ENCODE measurements at places on chromosomes 2 and 18.

GRCh38 chr2:216012133-216012829 is 1.1 kb downstream of the MREG start:
- no peak for DNase-seq

DNA sequence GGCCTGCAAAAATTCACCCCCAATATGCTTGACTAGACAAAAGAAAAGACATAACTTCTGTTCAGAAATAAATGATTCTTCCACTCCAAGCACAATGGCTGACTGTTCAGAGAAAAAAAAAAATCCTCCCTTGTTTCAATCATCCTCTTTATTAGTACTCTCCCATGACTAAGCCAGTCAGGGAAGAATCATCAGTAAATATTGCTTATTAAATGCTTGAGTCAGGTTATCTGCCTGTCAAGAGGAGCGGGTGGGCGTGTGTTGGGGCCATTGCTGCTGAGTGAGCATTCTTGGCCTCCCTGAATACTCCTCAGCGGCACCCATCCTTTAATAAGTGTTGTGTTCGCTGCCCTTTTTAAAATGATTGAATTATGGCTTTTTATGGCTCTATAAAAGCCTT is 1334.8 kb upstream of the CELF4 start:
- no peak for DNase-seq

GRCh38 chr2:148982282-148982681 is 56.2 kb upstream of the LYPD6B start:
- DNase-seq, result no peak

GRCh38 chr2:160701822-160702221 is 208.2 kb upstream of the RBMS1 start:
- DNase-seq, result no peak

GRCh38 chr2:74512744-74513604 is 1.3 kb upstream of the TLX2 start:
- DNase-seq, result no peak

- DNase-seq, result no peak
Observed at GRCh38 chr2:194424683-194425209, 1232.3 kb upstream of the SLC39A10 start.

GRCh38 chr18:4125627-4126230 is 329.4 kb downstream of the DLGAP1 start:
- DNase-seq, result no peak

GRCh38 chr2:102034683-102035548 is 43.2 kb downstream of the IL1R2 start:
- no peak for DNase-seq

DNA sequence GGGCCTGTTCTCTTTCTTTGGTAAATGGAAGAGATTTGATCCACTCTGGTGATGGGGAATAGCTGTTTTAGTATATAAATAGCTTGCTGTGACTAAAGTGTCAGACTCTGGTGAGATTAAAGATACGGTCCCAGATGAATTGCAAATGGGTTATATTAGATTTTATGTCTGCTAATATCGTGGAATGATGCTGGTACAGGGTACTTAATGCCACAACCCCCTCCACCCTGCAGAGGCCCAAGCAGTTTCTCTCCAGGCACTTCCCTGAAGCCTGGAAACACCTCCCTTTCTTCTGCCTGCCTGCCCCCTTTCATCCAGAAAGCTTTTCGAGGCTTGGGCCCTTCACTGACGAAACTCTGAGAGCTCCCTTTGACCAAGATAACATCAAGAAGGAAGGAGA is 21.4 kb upstream of the RFX8 start:
- no peak for DNase-seq

- DNase-seq, result no peak
Observed at GRCh38 chr2:194345347-194345746, 1311.7 kb upstream of the SLC39A10 start.

- no peak for DNase-seq
Observed at GRCh38 chr18:56952026-56952425, 194.9 kb upstream of the BOD1L2 start.

DNA sequence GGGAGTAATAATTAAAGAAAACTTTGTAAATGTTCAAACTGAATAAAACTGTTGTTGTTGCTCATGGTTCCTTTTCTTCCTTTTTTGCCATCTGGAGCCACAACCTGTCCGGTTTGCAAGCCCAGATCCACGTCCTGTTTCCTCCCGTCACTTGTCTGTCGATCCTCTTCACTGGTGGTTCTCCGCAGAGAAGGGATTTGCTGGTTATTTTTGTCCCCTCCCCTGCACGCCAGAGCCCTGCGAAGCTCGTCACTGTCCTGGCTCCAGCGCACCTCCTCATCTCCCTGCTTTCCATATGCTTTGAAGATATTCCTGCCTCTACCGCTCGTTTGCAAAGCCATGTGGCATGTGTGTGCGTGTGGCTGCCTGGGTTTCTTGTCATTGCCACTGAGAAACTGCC is 461.4 kb downstream of the RNF144A start:
- no peak for DNase-seq

GRCh38 chr18:26383454-26384270 is 157.4 kb downstream of the TAF4B start:
- peak; percentile 67 for DNase-seq

DNA sequence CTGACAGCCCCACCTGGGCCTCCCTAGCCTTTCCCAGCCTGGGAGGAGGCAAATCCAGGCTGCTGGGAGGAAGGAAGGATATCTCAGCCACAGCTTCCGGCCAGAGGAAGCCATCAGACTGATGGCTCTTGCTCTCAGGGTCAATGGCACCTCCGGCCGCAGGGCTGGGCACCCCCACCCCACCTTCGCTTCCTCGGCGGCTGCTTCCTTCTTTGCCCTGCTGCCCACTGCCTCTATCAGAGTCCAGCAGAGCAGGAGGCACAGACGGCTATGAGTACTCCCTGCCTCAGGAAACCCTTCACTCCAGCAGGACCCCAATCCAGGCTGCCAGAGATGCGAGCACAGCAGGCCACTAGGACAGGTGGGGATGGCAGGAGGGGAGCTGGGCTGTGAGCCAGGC is 3.3 kb downstream of the SEMA4C start:
- no peak for DNase-seq

GRCh38 chr2:167764772-167765341 is 482.5 kb downstream of the STK39 start:
- no peak for DNase-seq

- no peak for DNase-seq
Observed at GRCh38 chr2:126448611-126449010, 207.3 kb upstream of the GYPC start.

DNA sequence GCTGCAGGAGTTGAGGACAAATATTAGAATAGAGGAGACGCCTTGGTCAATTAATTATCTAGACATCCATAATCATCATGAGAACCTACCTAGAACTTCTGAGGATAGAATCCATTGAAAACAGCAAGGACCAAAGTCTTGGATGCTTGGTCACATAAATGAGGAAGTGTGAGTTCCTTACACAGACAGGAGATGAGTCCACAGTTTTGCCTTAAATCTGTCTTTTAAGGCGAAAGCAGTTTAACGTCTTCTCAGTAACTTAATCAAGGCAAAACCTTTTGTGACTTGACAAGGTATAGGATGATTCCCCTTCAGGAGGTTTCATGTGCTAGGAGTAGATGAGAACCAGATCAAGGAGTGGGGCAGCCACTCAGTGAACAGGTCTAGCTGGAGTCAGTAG is 1783.2 kb upstream of the CELF4 start:
- no peak for DNase-seq

DNA sequence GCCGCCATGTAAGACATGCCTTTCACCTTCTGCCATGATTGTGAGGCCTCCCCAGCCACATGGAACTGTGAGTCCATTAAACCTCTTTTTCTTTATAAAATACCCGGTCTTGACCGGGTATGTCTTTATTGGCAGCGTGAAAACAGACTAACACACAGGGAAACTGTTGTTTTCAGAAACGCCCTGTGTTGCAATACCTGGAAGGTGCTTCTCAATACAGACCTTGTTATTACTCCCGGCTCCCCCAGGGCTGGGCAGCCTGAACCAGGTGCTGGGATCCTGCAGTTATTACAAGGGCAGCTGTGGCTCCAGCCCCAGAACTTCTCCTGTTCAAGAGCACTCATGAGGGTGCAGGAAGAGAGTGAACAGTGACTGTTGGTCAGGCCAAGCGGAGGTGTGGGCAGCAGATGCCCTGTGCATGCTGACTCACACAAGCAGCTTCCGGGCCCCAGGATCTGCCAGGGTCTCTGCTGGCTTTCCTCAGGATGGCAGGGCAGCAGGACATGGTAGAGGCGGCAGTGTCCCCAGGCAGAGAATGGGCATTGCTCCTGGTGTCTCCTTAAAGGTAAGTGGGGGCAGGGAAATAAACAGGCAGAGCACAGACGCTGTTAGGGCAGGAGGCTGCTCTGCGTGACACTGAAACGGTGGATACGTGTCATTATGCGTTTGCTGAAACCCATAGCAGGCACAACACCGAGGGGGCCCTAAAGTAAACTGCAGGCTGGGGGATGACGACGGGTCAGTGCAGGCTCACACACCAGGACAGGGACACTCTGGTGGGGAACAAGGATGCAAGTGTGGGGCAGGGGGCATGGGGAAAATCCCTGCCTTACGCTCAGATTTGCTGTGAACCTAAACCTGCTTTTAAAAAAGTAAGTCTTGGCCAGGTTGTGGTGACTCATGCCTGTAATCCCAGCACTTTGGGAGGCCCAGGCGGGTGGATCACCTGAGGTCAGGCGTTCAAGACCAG is 89.1 kb downstream of the NDUFA10 start:
- DNase-seq, result no peak

DNA sequence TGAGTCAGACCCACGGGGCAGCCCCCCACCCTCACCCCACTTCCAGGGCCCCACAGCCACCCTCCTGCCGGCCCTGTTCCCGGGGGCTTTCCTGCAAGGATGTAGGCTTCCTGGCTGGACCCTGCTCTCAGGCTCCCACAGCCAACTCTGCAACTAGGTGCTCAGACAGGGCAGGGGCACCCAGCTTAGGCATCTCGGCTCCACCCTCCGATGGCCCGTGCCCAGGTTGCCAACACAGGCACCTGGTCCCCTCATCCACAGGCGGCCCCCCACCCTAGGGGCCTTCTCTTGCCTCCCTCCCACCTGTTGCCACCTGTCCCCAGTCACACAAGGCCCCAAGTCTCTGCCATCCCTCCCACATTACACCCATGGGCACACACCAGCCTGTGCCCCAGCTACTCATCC is 34.6 kb downstream of the HS6ST1 start:
- no peak for DNase-seq

- DNase-seq, result peak; percentile 17
Observed at GRCh38 chr18:57644540-57644939, 22.9 kb upstream of the NARS1 start.

DNA sequence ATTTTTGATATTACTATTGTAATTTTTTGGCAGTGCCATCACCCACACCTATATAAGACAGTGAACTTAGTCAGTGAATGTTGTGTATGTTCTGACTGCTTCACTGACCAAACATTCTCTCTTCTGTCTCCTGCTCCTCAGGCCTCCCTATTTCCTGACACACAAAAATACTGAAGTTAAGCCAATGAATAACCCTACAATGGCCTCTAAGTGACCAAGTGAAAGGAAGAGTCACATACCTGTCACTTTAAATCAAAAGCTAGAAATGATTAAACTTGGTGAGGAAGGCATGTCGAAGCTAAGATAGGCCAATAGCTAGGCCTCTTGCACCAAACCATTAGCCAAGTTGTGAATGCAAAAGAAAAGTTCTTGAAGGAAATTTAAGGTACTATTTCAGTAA is 151.9 kb downstream of the RND3 start:
- DNase-seq, result no peak

GRCh38 chr2:176567361-176567760 is 298.1 kb downstream of the MTX2 start:
- DNase-seq, result peak; percentile 6

GRCh38 chr18:76994086-76994654 is 138.4 kb downstream of the MBP start:
- peak; percentile 56 for DNase-seq

GRCh38 chr2:3476985-3477327 is 42.4 kb downstream of the ADI1 start:
- no peak for DNase-seq

- peak; percentile 4 for DNase-seq
Observed at GRCh38 chr2:108944601-108945331, 44.3 kb downstream of the EDAR start.

- no peak for DNase-seq
Observed at GRCh38 chr2:68246396-68246795, 5.9 kb downstream of the PPP3R1 start.

GRCh38 chr2:38603402-38604290 is 918 bp upstream of the HNRNPLL start:
- peak; percentile 76 for DNase-seq

DNA sequence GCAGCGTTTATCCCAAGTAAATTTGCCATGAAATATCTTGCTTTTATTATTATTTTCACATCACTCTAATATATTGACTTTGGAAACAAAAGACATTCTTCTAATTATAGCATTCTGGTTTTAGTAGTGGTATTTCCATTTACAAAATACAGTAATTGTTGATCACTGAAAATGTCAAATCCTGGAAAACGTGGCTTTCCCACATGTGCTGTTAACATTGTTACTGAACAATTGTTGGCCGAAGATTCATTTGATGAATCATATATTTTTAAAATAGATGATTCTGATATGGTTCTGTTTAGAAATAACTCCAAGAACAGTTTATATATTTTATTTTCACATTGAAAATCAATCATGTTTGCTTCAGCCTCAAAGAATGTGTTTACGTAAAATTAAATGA is 32.9 kb downstream of the SP140 start:
- no peak for DNase-seq

DNA sequence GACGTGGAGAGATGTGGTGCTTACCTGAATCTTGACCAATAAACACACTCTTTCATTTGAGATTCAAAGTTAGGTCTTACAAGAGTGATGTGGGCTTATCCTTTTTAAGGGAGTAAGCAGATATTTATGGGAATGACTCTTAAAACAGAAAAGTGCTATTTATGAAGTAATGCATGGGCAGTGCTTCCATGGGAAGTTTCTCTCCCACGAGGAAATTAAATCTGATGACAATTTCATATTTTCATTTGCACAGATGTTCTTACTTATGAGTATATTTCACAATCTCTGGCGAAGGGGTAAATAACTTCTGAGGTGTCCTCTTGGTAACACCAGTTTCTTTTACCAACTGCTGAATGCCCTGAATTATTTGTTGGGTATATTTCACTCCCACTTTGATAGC is 21.0 kb downstream of the PNPT1 start:
- DNase-seq, result no peak

DNA sequence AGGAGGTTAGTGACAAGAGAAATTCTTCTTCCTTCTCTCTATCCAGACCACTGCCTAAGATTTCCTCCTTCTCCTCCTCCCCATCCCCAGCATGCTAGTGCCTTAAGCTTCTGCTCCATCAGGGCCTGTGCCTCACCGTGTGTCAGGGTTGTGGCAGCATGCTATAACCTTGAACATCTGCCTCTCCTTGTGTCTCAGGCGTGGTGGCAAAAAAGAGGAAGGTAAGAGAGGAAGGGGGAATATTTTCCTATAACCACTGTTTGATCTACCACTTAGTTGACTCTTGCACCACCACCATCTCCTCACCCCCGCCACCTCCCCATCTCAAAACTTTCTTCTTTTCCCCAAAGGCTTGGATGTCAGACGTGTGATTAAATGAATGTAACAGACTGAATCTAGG is 38.3 kb upstream of the PEX13 start:
- DNase-seq, result no peak

- DNase-seq, result peak; percentile 97
Observed at GRCh38 chr2:174487108-174487819, 435 bp upstream of the GPR155 start.

GRCh38 chr2:102051692-102052277 is 60.0 kb downstream of the IL1R2 start:
- peak; percentile 65 for DNase-seq

- peak; percentile 90 for DNase-seq
Observed at GRCh38 chr2:8089596-8089995, 592.3 kb upstream of the ID2 start.

- no peak for DNase-seq
Observed at GRCh38 chr2:216235462-216235861, 126.3 kb downstream of the XRCC5 start.

All from IMR-90 (cell line).